ENCODE measurements at places on chromosomes 7 and 10. TPM values are rescaled to one million over a fixed set of nuclear protein-coding genes. Genes with fewer than 3 reads are reported as not detected.

Gene GJD4
- total RNA-seq = not detected

Gene KIAA1217
- total RNA-seq = 0.21 TPM

Gene TMEM236
- total RNA-seq = under 0.01 TPM

Gene PLXNA4
- 2.6 TPM for total RNA-seq

Gene LRCH4
- 153 TPM for total RNA-seq
